Spinal cord (tissue), 10 donors: ENCODE measurements at places on chromosomes 7 and 10.

- no peak for DNase-seq
Measured at GRCh38 chr10:129057856-129058663, 409.0 kb upstream of the MGMT start.

DNA sequence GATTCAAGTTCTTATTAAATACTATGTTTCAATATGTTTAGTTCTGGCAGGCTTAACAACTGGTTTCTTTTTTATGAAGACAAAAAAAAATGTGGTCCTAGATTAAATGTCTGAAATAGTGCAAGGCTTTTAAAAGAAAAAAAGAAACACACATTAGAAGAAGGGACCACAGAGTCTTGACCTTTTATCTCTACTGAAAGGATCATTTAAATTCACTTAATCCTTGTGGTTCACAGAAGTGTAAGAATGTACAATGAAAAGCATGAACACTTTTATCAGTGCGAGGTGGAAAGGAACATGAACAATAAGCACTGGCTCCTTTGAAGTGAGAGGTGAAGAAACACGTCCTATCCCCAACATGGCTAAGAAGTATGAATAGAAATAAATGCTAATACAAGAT, 765.1 kb downstream of the MAGI2 start:
- DNase-seq = no peak

- DNase-seq = peak; percentile 85
Measured at GRCh38 chr10:71285180-71285545, 33.9 kb upstream of the SLC29A3 start.

DNA sequence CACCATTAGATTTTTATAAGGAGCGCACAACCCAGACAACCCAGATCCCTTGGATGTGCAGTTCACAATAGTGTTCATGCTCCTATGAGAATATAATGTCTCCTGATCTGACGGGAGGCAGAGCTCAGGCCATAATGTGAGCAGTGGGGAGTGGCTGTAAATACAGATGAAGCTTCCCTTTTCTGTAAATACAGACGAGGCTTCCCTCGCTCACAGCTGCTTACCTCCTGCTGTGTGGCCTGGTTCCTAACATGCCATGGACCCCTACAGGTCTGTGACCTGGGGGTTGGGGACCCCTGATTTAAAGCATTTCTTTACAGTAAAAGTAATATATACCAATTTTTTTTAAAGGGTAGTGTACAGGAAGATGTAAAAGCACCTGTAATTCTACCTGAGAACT, 33.2 kb downstream of the HELLS start:
- DNase-seq = no peak

GRCh38 chr7:88449410-88449809, 142.7 kb upstream of the STEAP4 start:
- DNase-seq = no peak

- DNase-seq = no peak
Measured at GRCh38 chr7:104998040-104998752, 15.8 kb upstream of the KMT2E start.

DNA sequence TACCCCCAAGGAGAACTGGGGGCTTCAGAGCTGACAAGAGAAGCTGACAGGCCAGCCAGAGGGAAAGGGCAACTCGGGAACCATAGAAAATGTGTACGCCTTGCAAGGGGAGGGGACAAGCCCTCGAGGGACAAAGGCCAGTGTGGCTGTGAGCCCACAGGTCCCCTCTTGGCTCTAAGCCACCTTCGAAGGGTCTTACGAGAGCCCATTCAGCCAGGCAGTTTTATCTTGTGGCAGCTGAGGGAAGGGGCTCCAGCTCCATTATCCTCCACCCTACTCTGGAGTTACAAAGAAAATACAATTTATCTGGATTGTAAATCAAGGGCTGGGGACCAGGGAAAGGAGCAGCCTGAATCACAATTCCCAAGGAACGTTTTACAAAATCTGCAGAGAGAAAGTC, 159.5 kb upstream of the ZMIZ1 start:
- DNase-seq = peak; percentile 68

DNA sequence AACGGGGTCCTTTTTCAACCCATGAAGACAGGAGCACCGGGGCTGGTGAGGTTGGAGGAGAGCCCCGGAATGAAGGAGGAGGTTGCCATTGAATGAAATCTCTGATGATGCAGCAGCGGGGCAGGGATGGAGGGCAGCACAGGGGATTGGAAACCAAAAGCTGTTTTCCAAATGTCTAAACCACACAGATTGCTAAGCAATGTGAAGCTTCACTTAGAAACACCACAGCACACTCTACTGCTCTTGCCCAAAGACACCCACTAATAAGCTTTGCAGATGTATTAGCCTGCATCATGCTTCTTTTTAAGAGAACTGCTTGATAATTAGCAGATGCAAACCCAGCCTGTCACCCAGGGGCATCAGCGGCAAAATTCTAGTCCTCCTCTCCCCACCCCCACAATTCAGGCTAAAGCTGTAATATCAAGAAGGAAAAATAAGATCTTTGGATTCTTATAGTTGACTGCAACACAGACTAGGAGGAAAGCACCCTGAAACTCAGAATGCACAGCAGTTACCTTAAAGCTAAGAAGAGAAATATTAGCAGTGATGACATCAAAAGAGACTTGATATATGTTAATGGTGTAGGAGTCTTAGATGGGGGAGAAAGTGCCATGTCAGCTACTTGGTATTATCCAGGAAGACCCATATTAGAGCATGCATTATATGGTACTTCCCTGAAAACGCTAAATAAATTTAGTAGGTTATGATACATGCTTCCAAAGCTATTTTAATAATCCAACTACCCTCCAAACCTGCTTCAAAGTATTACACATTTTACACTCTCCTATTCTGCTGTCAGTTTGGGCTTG, 666.7 kb downstream of the KCNMA1 start:
- no peak for DNase-seq

DNA sequence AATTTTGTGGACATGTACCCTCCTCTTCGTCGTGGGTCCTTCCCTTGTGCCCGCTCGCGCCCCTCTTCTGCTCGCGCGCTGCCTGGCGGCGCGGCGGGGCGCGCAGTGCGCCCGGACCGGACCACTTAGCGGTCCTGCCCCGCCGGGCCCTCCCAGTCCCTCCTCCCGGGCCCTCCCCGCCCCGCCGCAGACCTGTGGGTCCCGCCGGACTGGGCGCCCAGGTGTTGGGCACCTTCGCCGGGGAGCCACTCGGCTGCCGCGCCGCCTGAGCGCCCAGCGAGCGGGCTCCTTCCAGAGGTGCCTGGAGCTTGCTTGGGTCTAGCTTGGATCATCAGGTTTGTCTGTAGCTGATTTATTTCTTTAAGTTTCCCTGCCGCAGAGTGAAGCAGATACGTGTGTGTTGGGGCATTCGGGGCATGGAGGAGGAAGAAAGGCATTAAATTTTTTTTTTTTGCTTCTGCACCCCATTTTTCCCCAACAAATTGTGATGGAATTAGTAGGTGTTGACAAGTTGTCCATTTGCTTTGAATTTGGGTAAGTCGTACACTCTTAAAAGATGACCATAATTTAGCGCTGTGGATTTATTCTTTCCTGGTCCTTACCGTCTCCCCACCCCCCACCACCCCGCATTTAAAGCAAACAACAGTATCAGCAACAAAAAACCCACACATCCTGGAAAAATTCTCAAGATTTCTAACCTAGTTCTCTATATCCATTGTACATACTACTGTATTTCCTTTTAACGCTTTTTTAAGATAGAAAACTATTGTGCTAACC, 905 bp downstream of the C1GALT1 start:
- no peak for DNase-seq
